ENCODE measurements at places on chromosomes 6 and 20. TPM values are rescaled to one million over a fixed set of nuclear protein-coding genes. Genes with fewer than 3 reads are reported as not detected.

DNA sequence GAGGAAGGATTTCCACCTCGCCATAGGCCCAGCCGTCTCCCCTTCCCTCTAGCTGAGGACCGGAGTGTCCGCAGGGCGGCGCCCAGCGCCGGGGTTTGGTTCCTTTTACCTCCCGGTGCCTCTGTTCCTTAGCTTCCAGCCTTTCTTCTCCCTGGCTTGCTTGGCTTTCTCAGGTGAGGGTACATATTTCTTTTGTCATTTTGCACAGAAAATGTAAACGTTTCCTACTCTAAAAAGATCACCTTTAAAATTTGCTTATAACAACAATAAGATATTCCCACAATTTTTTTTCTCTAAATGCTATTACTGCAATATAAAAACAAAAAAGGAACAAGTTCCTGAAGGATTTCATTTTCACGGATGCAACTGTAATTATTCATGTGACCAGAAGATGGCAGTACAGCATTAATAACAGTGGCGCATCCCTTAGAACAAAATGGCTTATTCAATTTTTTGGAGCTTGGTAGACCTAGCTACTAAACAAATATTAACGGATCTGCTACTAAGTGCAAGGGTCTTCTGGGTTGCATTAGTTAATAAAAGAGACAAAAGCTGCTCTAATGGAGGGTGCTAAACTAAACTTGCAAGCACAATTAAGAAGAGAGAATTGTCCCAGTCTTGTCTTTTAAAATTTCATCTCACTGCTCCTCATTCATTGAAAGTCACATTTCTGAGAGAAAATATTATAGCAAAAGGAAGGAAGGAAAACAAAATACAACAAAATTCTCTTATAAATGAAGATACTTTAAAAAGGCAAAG is 172.9 kb downstream of the ADGRG6 start:
- peak; percentile 13 for DNase-seq

GRCh38 chr20:40584130-40584809 is 104.8 kb downstream of the MAFB start:
- DNase-seq = no peak

GRCh38 chr6:39517756-39518155 is 195.3 kb upstream of the KCNK16 start:
- DNase-seq = no peak

DNA sequence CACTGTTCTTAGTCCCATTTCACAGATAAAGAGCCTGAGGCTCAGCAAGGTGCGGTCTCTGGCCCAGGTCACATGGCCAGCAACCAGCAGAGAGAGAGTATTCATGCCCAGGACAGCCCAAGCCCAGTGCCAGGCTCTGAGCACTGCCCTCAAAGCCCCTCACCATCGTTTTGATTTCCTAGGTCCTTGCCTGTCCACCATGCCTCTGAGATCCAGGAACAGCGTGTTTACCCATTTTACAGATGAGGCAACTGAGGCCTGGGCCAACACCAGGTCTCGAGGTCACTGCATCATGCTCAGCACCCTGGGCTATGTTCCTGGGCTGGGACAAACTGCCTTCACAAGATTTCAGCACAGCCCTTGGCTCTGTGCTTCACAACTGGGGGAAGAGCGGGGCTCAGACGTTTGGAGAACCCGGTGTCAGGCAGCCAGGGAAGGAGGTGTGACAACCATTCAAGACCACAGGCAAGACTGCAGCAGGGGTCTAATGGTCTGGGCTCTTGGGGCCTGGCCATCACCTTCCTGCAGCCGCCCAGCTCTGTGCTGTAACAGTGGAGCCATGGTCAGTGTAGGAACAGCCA is 1.3 kb upstream of the BPIFA2 start:
- DNase-seq = no peak

- DNase-seq = peak; percentile 13
Measured at GRCh38 chr6:133568970-133569889, 319.7 kb upstream of the TCF21 start.

GRCh38 chr6:140540743-140541142 is 1166.3 kb upstream of the CITED2 start:
- DNase-seq = no peak

DNA sequence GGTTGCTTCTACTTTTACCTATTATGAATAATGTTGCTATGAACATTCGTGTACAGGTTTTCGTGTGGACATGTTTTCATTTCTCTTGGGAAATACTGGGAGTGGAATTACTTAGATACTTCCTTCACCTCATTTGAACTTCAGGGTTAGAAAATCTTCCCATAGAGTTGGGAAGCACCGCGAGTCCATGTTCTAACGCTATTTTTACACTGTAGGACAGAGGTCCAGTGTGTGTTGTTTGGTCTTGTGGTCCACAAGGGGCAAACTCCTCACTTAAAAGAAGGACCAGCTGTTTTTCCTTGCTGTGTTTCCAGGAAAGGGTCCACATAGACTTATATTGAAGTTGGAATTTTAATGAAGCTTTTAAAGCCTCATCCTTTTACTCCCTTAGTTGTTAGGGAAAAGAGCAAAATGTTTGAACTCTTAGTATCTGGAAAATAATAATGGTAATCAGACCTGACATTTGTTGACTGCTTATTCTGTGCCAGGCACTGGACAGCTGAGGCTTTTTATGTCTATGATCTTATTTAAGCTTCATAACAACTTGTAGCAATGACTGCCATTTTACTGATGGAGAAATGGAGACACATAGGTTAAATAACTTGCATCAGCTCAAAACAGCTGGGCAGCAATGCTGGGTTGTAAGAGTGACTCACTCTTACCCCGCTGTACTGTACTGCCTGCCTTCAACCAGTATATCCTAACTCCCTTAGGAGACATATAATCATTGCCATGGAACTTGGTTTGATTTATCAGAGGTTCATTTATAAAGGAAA is 52.0 kb downstream of the CDC5L start:
- DNase-seq = no peak

GRCh38 chr6:16397623-16398022 is 159.2 kb downstream of the GMPR start:
- no peak for DNase-seq

GRCh38 chr6:150667977-150668716 is 68.5 kb downstream of the PLEKHG1 start:
- peak; percentile 86 for DNase-seq

- DNase-seq = no peak
Measured at GRCh38 chr6:80209430-80209829, 103.0 kb downstream of the BCKDHB start.

GRCh38 chr6:42898891-42899361 is 16.9 kb upstream of the PTCRA start:
- DNase-seq = no peak

GRCh38 chr6:7414811-7415210 is 25.2 kb downstream of the RIOK1 start:
- no peak for DNase-seq

- DNase-seq = no peak
Measured at GRCh38 chr20:6786548-6786947, 19.1 kb downstream of the BMP2 start.

- DNase-seq = peak; percentile 27
Measured at GRCh38 chr20:561437-562231, 18.0 kb upstream of the CSNK2A1 start.

DNA sequence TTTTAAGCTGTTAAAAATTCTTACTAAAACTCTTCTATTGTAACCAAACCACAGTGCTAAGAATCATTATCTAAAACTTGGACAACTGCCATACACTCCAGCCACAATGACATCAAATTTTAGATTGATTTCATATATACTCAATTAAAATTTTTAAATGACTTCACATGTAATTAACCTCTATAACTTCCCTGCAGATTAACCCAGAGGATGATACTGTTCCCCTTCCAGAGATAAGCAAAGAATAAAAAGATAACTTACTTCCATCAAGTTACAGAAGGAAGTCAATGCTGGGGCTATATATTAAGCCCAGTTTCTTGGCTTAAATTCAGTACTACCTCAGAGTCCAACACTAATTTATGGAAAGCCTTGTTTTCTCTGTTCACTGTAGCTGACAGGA is 71.3 kb downstream of the ARHGAP18 start:
- DNase-seq = no peak

DNA sequence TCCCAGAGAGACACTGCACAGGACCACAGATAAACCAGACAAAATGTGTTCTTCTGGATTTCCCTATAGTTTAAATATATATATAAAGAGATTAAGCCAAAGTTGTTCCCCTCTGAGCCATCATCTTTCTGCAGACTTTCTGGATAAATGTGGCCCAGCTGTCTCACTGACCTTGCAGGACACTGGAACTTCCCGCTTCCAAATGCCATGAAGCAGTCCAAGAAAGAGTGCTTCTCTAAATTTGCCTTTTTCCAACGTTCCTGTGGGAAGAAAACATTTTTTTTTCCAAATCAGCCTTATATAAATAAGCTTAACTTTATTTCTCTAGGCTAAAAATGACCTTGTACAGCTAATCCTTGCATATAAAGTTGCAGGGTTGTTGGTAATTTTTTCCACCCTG is 65.7 kb downstream of the CYP39A1 start:
- DNase-seq = no peak

DNA sequence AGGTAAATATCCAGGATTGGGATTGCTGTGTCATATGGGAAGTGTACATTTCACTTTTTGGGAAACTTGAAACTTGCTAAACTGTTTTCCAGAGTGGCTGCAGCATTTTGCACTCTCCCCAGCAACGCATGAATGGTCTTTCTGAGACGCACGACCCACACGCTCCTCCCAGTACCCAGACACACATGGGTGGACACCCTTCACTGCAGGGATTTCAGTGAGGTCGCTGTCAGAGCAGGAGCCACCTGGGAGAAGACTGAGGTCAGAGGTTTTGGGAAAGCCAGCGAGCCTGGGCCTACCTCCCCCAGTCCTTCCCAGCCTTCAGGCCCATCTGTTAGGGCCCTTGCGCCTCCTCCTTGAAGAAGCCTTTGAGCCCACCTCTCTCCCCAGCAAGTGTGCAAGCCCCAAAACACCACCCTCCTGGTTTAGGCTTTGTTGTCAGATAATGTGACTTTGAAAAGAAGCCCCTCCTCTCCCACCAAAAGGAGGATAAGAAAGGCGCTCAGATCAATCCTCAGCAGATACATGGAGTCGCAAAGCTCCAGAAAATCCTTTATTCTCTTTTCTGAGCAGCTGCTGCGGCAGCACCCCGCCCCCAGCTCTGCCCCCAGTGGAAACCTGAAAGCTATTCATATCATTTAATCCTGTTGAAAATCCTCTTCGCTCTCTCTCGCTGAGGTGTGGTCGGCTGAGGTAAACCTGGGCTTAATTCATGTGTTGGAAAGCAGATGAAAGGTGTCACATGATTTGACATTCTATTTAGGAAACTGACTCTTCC is 12.7 kb upstream of the JAG1 start:
- no peak for DNase-seq

DNA sequence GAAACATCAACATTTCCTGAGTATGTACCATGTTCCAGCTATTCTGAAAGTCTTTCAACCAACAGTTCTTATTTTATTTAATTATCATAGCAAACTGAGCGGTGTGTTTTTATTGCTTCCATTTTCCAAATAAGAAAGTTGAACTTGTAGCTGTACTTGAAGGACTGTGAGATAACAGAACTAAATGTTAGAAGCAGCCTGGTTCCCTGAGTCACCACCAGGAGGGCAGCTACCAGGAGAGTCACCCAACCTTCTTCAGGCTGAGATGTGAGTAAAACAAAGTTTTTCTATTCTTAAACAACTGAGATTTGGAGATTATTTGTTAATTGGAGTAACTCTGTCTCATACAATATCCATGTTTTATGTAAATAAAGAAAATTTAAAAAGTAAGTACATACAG is 403.4 kb downstream of the PKHD1 start:
- no peak for DNase-seq

DNA sequence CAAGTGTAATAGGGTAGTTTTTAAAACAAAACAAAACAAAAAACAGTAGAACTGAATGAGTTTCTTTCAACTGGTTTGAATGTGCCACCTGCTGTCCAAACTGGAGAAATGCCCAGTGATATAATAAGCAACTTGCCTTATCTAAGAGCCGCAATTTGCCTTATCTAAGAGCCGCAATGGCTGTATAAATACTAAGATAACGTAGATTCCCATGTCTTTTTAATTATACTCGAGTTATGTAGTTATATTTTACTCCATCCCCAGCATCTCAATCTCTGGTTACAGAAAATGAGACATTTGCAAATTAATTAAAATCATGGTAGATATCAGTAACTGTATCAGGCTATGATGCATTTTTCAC is 67.2 kb downstream of the RPP40 start:
- DNase-seq = peak; percentile 47

DNA sequence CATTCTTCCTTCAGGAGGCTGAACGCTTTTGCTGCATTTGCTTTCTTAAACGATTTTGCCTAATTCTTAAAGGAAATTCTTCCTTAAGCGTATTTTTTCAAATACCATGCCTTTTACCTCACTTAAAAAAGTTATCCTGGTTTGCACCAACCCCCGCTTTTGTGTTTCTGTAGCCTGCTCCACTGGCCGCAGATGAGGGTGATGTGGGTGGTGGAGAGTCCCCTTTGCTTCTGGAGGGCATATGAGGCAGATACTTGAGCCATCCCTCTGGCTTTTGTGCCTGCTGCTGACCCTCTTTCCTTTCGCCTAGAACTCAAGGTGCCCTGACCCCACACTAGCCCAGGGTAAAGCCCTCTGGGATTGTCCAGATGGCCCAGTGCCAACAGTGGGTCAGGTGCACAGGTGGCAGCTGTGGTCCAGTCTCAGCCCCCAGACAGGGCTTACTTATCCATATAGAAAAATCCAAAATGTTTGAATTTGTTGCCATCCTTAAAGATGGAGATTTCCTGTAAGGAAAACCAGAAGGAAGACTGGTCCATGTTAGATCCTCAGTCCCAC is 43.9 kb downstream of the SPATA2 start:
- DNase-seq = no peak

The TMEM244 gene
- total RNA-seq = not detected

The TAP2 gene
- total RNA-seq = 35.9 TPM

The CRYBG1 gene
- total RNA-seq = 19.8 TPM

The ELOVL2 gene
- not detected for total RNA-seq

The MDC1 gene
- 11.0 TPM for total RNA-seq

The NR2E1 gene
- not detected for total RNA-seq

The SEMG2 gene
- total RNA-seq = not detected

The FAM184A gene
- 0.26 TPM for total RNA-seq

The PPP1R16B gene
- 144 TPM for total RNA-seq

The RNF39 gene
- total RNA-seq = not detected

All from pulmonary artery endothelial cell (primary cell).